Osteoblast (primary cell): ENCODE measurements at places on chromosomes 7 and 10. TPM values are rescaled to one million over a fixed set of nuclear protein-coding genes. Genes with fewer than 3 reads are reported as not detected.

The CPEB3 gene
- total RNA-seq: 1.1 and 1.2 TPM in 2 replicates

The HHEX gene
- 0.36 and 0.59 TPM in 2 replicates for total RNA-seq

The CNTNAP2 gene
- 7.6 and 10.6 TPM in 2 replicates for total RNA-seq

The PLAC9 gene
- 17.1 and 19.2 TPM in 2 replicates for total RNA-seq

The SLC16A12 gene
- under 0.01 TPM in 2 replicates for total RNA-seq

The GPRIN2 gene
- total RNA-seq: not detected in 2 replicates

The ANKRD30A gene
- total RNA-seq: not detected in 2 replicates

The BTAF1 gene
- total RNA-seq: 47.4 and 51.0 TPM in 2 replicates

The AS3MT gene
- 6.2 and 8.0 TPM in 2 replicates for total RNA-seq

The IGFBP3 gene
- total RNA-seq: 2,046 and 2,181 TPM in 2 replicates

The BBS9 gene
- total RNA-seq: 33.3 and 39.8 TPM in 2 replicates

The SDK1 gene
- under 0.01 and 0.36 TPM in 2 replicates for total RNA-seq

The TSPAN13 gene
- total RNA-seq: 1.8 TPM in 2 replicates

The PNLIPRP2 gene
- not detected in 2 replicates for total RNA-seq

The TMEM184A gene
- under 0.01 TPM in 2 replicates for total RNA-seq

The FAM149B1 gene
- 30.1 and 33.7 TPM in 2 replicates for total RNA-seq

The AHR gene
- 274 and 313 TPM in 2 replicates for total RNA-seq

The AEBP1 gene
- total RNA-seq: 219 and 267 TPM in 2 replicates

The SLC29A3 gene
- 2.5 and 3.8 TPM in 2 replicates for total RNA-seq

The TBC1D12 gene
- total RNA-seq: 38.6 and 43.1 TPM in 2 replicates

The PAX4 gene
- total RNA-seq: not detected in 2 replicates

The PRKAR2B gene
- total RNA-seq: 2.4 and 2.5 TPM in 2 replicates

The TMEM176A gene
- not detected in 2 replicates for total RNA-seq

The OR2A42 gene
- under 0.01 TPM in 1 of 2 replicates, not detected in the other for total RNA-seq

The JAZF1 gene
- 14.4 and 15.9 TPM in 2 replicates for total RNA-seq

The LRGUK gene
- 0.72 and 0.88 TPM in 2 replicates for total RNA-seq

The SFTPA1 gene
- total RNA-seq: not detected in 2 replicates

The SERPINE1 gene
- total RNA-seq: 237 and 278 TPM in 2 replicates

The FAM13C gene
- 6.2 and 6.5 TPM in 2 replicates for total RNA-seq

The SPDYE11 gene
- not detected in 2 replicates for total RNA-seq
